ENCODE measurements at places on chromosomes 2 and 18.

DNA sequence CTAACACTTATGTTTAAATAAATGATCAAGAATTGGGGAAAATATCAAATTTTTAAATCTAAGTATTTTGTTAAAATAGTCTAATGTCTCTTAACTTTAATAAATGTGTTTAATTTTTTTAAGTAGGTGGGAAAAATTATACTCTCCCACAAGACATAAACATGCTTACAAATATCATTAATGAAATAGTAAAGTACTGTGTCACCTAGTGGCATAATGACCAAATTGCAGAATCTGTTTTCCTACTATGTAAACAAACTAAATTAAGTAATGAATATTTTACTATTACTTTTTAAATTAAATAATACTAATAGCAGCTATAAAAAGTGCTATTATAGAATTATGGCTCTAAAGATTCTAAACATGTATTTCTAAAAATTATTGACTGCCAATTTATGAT, 52.0 kb upstream of the CHAC2 start:
- no peak for DNase-seq
- peaks cover 12% of the 10 kb centered on the region for H3K4me1 ChIP-seq
- peaks cover 4% of the 10 kb centered on the region for H3K36me3 ChIP-seq
- H3K27ac ChIP-seq, result no peak overlapping the region
- H3K27me3 ChIP-seq, result no peaks in the 10 kb centered on the region
- no peak overlapping the region for H3K4me3 ChIP-seq

DNA sequence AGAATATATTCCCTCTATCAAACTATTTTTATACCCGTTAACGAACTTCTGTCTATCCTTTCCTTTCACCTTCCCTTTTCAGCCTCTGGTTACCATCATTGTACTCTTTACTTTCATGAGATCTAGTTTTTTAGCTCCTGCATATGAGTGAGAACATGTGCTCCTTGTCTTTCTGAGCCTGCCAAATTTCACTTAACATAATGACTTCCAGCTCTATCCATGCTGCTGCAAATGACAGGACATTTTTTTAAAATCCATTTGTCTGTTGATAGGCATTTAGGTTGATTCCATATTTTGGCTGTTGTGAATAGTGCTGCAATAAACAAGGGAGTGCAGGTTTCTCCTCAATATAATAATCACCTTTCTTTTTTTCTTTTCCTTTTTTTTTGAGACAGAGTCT, 8.2 kb upstream of the CCDC195 start:
- DNase-seq, result no peak
- no peaks in the 10 kb centered on the region for H3K36me3 ChIP-seq
- H3K4me1 ChIP-seq, result no peaks in the 10 kb centered on the region
- H3K4me3 ChIP-seq, result no peak overlapping the region
- no peaks in the 10 kb centered on the region for H3K27me3 ChIP-seq
- no peak overlapping the region for H3K27ac ChIP-seq

- no peaks in the 10 kb centered on the region for H3K27me3 ChIP-seq
- no peak for DNase-seq
- no peaks in the 10 kb centered on the region for H3K4me1 ChIP-seq
- no peak overlapping the region for H3K27ac ChIP-seq
- peaks cover 2% of the 10 kb centered on the region for H3K36me3 ChIP-seq
- no peak overlapping the region for H3K4me3 ChIP-seq
Measured at GRCh38 chr2:61157371-61158003, 4.5 kb upstream of the C2orf74 start.

- no peaks in the 10 kb centered on the region for H3K27me3 ChIP-seq
- no peaks in the 10 kb centered on the region for H3K36me3 ChIP-seq
- DNase-seq, result no peak
- no peak overlapping the region for H3K27ac ChIP-seq
Measured at GRCh38 chr2:187078297-187078696, 229.3 kb upstream of the ZSWIM2 start.

DNA sequence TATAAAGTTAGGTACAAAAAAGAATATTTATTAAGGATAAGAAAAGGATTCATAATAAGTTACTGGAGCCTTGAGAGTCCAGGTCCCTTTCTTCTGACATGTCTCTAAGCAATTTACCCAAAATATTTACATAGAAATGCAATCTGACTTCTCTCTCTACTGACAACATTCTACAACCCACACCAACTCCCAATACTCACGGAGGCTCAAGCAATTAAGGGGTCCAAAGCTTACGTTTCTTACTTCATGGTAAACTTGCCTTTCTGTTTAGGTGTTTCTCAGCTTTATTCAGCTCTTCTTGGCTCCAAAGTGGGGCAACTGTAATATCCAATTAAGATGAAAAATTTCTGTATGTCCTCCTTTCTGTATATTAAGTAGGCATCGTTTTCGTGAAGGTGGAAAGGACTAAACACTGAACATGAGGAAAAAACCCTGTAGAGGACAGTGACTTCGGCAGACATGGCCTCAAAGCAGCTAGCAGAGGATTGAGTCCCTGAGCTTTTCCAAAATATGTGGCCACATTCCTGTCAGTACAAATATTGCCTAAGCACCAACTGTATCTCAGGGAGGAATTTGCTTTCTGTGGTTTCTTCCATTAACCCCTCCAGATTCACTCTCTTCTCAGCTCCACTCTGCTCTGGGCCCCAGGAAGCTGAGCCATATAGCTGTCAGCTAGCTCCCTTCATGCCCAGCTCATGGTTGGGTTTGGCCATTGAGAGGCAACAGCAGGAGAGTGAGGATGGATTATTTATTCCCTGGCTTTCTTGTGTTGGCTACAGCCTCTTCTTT, 67.9 kb upstream of the GLS start:
- no peak for DNase-seq
- H3K27ac ChIP-seq, result no peak overlapping the region
- H3K4me1 ChIP-seq, result no peaks in the 10 kb centered on the region
- H3K36me3 ChIP-seq, result no peaks in the 10 kb centered on the region
- no peaks in the 10 kb centered on the region for H3K27me3 ChIP-seq

GRCh38 chr2:182103526-182103925, 117.9 kb downstream of the PPP1R1C start:
- no peaks in the 10 kb centered on the region for H3K36me3 ChIP-seq
- H3K4me3 ChIP-seq, result no peak overlapping the region
- DNase-seq, result no peak
- no peaks in the 10 kb centered on the region for H3K27me3 ChIP-seq

DNA sequence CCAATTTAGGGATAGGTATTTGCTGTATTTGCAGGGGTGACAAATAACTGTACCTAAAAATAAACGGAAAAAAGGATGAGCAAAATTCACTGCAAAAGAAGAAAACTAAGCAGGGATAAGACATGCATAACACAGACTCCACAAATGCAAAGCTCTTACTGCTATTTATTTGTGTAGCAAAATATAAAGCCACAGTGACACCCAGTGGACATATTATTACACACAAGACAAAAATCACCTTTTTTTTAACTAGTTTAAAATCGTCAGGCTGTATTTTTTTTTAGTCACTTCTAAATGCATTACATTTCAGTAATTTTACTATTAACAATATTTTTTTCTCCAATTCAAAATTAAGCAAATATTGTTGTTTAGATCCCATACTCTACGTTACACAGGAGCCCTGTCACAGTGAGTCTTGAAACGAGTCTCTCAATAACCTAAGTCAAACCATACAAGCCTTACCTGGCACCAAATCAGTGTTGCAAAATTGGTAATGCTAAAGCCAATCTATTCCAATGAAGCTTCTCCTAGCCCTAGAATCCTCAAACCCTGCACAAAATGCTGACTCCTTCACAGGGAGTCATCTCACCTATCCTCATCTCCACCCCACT, 23.7 kb downstream of the METTL4 start:
- no peak for DNase-seq
- H3K4me1 ChIP-seq, result no peaks in the 10 kb centered on the region
- no peak overlapping the region for H3K27ac ChIP-seq
- H3K36me3 ChIP-seq, result peaks cover 3% of the 10 kb centered on the region
- H3K27me3 ChIP-seq, result no peaks in the 10 kb centered on the region

DNA sequence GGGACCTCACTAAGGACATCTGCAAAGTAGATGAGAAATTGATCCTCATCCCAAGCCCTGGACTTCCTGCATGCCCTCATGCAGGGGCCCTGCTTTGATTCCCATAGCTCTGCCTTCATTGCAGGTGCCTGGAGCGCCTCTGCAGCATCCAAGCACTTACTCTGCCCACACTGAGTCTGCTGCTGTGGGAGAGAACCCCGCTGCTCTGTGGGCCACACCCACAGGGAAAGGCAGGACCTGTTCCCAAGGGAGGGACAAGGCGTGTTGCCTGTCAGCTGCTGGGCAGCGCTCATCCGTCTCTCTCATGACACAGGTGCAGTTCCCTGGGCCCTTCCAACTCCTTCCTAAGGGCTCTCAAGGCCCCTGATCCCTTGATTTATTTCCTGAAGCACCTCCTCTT, 266.8 kb upstream of the SMIM21 start:
- no peak overlapping the region for H3K4me3 ChIP-seq
- no peaks in the 10 kb centered on the region for H3K4me1 ChIP-seq
- no peaks in the 10 kb centered on the region for H3K36me3 ChIP-seq
- H3K27ac ChIP-seq, result no peak overlapping the region
